ENCODE measurements at places on chromosomes 16 and 17. TPM values are rescaled to one million over a fixed set of nuclear protein-coding genes. Genes with fewer than 3 reads are reported as not detected.

TNRC6A gene
- total RNA-seq, result 49.3 TPM

KRT222 gene
- total RNA-seq, result not detected

TAC4 gene
- not detected for total RNA-seq

OR1A2 gene
- total RNA-seq, result not detected

TBC1D3G gene
- not detected for total RNA-seq

NHERF2 gene
- 1.4 TPM for total RNA-seq

NPIPB4 gene
- 148 TPM for total RNA-seq

GNGT2 gene
- total RNA-seq, result 15.0 TPM

ANKFN1 gene
- total RNA-seq, result not detected

NAA60 gene
- 42.6 TPM for total RNA-seq

MYH3 gene
- 3.9 TPM for total RNA-seq

GRB7 gene
- total RNA-seq, result 0.81 TPM

KRT24 gene
- not detected for total RNA-seq

FBXL20 gene
- total RNA-seq, result 13.1 TPM

ZCCHC14 gene
- total RNA-seq, result 7.9 TPM

SPNS3 gene
- 8.0 TPM for total RNA-seq

DDX52 gene
- 27.7 TPM for total RNA-seq
